ENCODE measurements at places on chromosomes 2 and 18.

DNA sequence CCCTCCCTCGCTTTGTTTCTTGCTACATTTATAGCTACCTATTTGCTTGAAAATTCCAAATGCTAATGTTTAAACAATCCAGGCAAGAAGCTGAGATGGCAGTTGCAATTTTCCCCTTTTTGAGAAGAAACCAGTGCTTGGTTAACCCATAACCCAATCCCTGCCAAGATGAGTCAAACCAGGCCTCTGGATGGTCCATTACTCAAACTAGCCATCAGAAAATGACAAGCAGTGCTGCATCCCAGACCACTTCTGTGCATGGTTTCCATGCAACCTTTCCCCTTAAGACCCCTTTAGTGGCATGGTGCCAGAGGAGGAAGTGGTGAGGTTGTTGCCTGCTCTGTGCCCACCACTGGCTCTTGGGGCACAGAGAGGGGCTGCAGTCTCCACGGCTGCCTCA lies 131.2 kb upstream of the RMP24 start:
- no peak for DNase-seq

DNA sequence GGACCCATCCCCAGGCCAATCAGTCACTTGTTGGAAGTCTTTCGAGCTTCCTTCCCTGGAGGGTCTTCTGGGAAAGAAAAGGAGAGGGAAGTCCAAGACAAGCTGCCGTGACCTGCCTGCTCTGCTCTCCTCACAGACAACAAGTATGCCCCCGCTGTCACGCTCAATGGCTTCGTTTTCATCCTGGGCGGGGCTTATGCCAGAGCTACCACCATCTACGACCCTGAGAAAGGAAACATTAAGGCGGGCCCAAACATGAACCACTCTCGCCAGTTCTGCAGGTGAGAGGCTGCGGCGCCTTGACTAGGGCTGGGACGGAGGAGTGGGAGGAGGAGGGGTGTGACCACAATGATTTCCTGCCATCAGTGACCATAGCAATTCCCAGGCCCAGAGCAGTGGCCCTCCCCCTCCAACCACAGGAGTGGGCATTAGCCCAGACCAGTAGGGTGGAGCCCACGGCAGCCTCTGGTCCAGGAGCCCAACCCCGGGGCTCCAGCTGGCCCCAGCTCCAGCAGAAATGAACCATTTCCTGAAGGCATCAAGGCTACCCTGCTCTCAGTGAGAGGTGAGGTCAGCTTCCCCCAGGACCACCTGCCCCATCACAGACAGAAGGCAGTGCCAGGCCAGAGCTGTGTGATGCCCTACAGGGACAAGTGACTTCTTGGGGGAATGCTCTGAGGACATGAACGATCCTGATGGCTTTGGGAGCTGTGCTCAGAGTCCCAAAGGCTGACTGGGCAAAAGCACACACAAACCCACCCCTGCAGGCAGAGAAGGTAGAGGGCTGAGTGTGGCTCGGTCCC lies 223.1 kb downstream of the ATAD2B start:
- no peak for DNase-seq

GRCh38 chr18:24497031-24497754 lies 36.8 kb downstream of the HRH4 start:
- no peak for DNase-seq

- DNase-seq, result no peak
Measured at GRCh38 chr2:30336978-30337841, 105.9 kb downstream of the LBH start.

GRCh38 chr18:36124841-36125240 lies 4.3 kb downstream of the SLC39A6 start:
- no peak for DNase-seq

DNA sequence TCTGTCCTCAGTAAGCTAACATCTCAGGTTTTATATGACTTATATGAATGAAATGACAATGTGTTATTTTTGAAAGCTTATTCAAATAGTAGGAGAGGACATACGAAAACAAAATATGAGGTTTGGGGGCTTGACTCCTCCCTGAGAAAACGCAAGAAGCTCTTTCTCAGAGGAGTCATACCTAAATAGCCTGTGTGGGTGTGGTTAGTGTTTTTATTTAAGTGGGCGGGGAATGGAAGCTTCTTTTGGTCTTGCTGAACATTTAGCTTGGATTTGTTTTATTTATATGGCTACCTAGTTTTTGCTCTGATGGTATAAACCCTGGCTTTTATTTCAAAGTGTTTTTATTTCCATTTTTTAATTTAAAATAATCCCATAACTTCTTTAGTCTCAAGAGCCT lies 72.1 kb upstream of the DSG1 start:
- no peak for DNase-seq

GRCh38 chr2:206867006-206867405 lies 72.3 kb upstream of the CPO start:
- DNase-seq, result no peak

DNA sequence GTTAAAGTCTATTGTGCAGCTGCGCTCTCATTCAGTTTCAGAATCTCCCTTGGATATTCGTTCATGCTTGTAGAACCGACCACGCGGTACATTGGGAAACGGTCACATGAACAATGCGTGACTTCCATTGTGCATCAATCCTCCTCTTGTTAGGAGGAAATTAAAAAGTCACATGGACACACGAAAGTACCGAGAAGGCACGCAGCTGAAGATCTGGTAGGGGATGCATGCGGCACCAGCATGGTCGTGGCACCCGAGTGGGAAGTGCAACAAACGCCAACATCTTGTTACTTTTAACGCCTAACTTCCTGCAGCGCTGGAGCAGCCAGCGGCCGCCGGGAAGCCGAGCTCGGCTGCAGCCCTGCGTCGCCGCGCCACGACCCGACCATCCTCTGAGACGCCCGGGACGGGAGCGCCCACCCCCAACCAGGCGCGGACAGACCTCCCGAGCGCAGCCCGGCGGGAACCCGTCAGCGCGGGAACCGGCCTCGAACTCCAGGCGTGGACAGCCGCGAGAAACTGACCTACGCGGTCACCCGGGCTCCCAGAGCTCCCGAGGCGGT lies 412 bp downstream of the OSBPL1A start:
- DNase-seq, result peak; percentile 71

DNA sequence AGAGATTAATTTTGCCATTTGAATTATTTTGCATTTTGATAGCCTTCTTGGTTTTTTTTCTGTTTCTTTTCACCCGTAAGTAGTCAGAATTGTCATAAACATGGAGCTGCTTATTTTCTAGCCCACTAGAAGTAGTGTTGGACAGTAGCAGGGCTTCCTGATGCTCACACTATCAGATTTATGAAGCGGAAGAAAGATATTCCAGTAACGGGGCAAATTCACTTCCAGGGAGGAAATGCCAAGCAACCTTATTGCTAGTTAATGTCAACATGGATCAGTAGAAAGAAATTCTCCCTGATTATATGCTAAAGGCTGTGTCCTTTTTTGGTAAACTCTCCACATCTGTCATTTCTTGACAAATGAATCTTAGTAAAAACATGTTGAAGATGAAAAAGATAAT lies 19.2 kb upstream of the ADAM23 start:
- no peak for DNase-seq

DNA sequence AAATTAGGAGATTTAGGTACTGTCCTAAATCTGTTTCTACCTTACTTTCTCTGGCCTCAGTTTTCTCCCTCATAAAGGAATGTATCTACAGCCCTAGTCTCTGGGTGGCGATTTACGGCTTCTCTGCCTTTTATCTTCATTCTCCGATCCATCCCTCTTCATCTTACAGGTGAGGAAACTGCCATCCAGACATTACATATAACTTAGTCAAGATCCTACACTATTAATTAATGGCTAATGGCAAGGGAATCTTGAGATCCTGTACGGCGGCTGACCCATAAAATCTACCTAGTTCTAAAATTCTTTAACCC lies 386 bp upstream of the YIPF4 start:
- no peak for DNase-seq

GRCh38 chr18:55401638-55402191 lies 186.3 kb downstream of the TCF4 start:
- peak; percentile 84 for DNase-seq

DNA sequence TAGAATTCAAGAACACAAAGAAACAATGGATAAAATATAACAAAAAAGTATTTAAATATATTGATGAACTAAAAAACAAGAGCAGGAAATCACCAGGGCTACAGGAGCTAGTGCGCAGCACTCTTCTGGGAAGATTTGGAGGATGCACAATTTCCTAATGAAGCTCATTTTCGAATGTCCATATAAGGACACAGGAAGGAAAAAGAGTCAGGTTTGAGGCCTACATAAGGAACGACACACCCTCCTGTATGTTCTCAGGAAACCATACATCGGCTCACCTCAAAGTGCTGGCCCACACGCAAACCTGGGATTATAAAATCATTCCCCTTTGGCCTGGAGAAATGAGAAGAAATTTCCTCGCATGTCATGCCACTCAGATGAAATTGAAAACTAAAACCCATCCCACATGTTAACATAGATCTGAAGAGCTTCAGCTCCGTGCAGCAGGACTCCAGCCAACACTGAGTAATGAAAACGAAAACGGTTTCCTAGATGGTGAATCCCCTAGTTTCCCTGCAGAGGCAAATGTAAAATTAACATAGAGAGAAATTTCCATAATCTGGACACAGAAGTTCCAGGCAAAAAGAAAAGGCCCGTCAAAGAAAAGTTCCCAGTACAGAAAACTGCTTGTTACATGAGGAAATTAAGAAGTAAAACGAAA lies 825.8 kb downstream of the SOCS6 start:
- no peak for DNase-seq

DNA sequence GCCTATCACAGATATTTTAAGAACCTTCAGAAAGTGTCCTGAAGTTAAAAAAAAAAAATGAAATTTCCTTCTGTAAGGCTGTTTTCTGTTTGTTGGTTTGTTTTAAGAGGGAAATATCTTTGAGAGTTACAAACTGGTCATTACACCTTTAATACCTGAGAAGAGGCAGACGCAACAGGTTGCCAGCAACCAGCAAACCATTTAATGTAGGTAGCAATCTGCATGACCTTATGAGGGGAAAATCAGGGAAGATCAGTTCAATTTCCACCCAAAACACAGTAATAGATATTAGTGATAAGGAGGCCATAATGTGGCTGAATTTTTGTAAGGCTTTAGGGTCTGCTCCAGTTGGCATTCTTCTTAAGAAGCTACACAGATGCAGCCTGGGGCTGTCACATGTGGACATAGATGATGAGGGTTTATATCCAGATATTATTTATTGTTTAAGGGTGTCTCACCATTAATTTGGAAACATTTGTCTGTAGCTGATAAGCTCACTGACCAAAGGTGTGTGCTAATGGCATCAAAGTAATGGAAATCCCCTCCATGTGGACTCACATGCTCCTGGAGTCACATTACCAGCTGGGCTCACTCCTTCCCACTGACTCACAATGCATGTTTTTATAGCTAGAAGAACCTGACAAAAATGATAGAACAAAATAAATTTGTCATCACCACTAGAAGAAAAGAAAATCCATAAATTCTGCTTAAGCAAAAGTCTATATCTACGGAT lies 83.5 kb upstream of the DTNA start:
- no peak for DNase-seq

DNA sequence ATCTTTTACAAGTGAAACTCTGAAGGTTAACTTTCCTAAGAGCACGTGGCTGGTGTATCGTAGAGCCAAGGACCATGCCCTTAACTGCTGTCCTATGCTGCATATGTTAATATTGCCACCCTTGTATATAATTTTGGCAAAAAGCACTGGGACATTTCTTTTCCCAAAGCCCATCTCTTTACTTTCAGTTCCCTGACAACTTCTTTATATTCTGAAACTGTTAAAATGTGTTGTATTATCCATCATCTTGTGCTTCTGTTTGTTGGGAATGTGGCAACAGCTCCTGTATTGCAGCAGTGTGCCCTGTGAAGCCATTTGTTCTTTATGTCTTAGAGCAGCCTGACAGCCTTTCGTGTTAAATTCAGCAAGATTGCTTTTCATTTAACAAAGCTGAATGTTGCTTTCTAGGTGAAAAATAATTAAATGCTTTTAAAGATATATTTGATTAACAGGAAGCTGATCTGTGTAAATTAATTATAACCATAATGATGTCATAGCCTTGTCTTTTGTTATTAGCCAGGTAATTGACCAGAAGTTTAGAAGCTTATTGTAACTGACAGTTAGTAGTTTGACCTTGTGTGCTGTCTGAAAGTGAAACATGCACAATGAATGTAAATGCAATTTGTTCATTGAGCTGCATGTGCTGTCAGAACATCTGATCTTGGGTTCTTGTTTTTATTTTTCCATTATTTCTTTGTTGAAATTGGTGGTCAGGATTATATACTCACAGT lies 9.7 kb downstream of the RHBDD1 start:
- DNase-seq, result no peak

DNA sequence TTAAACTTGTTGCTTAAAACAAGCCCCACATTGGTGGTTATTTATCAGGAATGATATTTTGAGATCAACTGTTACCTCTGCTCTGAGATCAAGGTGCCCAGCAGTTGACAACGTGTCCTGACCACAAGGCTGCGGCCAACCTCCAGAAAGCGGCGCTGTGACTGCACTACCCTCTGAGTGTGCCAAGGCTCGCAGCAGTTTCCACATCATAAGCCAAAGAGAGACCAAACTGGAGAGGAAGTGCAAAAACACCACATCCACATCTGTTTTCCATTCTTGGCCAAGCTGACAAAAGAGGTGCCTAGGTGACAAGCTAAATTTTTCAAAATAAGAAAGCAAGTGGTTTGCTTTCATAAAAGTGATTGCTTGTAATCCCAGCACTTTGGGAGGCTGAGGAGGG lies 410.8 kb upstream of the POU3F3 start:
- DNase-seq, result no peak

DNA sequence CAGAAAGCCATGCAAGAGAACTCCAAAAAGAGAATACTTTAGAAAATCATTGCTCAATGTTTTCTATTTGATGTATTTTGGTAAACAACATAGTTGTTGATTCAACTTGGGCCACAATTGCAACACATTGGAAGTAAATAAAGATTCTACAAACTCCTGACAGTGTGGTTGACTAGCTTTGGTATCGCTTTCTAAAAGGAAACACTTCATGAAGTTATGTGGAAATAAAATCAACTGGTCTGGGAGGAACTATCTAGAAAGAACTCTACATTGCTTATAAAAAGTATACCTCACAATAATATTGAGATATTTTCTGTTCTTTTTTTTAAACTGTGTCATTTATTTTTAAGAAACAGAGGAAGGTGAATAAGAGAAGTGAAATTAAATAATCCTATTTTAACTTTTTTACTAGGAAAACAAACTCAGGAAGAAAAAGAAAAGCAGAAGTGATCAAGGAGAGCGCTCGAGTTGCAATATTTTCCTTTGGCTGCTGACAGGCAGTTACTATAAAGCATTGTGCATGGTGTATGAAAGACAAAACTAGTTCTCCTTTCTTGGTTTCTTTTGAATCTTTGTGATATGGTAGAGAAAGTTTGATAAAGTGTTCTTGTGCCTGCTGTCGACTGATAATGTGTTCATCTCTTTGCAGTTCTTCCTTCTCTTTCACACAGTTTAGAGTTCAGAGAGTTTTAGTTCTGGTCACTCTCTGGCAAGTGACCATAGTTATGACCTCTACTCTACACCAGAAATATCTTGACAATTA lies 3.0 kb downstream of the DHRS9 start:
- no peak for DNase-seq

GRCh38 chr2:43160778-43161177 lies 65.6 kb downstream of the ZFP36L2 start:
- no peak for DNase-seq
